Dermis microvascular lymphatic vessel endothelial cell (primary cell): ENCODE measurements at places on chromosomes 6 and 20. TPM values are rescaled to one million over a fixed set of nuclear protein-coding genes. Genes with fewer than 3 reads are reported as not detected.

The PSORS1C2 gene
- total RNA-seq: not detected in 2 replicates

- no peak for DNase-seq
Observed at GRCh38 chr6:2739335-2739734, 11.4 kb downstream of the MYLK4 start.

- DNase-seq: no peak
Observed at GRCh38 chr6:167826896-167827582, at the start of gene AFDN. TSS of gene AFDN (plus strand) at chr6:167826911. CDS start at chr6:167827133, 222 bp downstream.

DNA sequence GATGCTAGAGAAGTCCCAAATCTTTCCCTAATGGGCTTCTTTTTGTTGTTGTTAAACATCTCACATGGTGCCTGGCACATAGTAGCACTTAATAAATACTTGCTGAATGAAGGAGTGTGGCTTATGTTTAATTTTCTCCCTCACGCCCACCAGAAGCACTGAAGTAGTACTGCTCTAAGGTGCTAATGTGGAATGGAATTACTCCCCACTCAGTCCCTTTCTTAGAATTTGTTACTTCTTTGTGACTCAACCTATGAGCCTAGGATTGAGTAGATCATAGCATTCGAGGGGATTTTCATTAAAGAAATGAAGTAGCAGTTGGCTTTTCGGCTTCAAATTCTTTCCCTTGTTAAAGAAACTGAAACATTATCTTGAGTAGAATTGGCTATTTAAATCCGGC is 192.8 kb downstream of the CLIC5 start:
- DNase-seq: no peak
